ENCODE measurements at places on chromosomes 6 and 20.
A peak's percentile ranks its signal among the peaks of the same experiment; 100 is the strongest.

DNA sequence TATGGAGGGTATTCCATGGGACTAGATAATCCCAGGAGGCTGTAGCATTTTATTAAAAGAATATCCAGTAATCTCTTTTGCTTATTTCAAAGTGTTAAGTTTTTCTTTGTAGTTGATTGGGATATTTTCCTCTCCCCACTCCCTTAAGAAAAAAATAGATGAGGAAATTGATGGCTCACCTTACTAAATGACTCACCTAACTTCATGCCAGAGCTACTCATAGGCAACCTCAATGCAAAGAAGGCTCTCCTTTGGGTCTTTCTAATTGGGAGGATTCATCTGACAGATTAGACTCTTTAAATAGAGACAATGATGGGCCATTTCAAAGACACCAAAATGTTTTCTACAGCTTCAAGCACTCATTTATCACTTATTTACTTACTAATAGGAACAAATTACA is 528.5 kb upstream of the BTBD3 start:
- DNase-seq, result no peak

DNA sequence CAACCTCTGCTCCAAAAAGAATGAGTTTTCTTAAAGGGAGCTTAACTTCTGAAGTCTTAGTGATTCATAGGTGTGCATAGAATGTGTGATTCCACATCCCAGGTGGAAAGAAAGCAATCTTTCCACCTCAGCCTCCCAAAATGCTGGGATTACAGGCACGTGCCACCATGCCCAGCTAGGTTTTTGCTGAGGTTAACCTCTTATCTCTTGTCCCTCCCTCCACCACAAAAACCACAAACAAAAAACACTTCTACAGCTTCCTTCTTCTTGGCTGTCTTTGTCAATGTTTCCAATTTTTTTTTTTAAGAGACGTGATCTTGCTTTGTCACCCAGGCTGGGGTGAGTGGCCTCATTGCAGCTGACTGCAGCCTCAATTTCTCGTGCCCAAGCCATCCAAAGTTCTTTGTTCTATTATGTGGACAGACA is 8.1 kb upstream of the CSE1L start:
- DNase-seq, result no peak

- DNase-seq, result no peak
Observed at GRCh38 chr6:131651782-131652181, 14.7 kb downstream of the ENPP3 start.

GRCh38 chr6:11432091-11432490 is 105.5 kb upstream of the TMEM170B start:
- no peak for DNase-seq

DNA sequence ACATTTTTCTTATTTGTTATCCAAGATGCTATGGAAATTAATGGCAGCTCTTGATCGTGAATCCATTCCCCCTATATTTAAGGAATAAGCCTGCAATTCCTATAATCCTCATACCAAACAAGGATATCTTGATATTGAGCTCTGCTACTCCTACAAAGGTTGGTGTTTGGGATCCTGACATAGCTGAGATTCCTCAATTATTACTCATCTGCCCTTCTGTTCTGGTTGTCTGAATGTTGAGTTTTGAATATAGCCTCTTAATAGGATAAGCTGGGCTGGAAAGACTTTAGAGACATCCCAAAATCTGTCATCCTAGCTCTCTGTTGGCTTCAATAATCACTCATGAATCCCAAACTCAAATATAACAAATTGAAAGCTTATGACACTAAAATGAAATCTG is 49.9 kb downstream of the CLIC5 start:
- DNase-seq, result no peak

- peak; percentile 2 for DNase-seq
Observed at GRCh38 chr6:99905209-99906106, 88.6 kb downstream of the MCHR2 start.

GRCh38 chr20:6212903-6213302 is 90.1 kb upstream of the FERMT1 start:
- DNase-seq, result no peak

- no peak for DNase-seq
Observed at GRCh38 chr6:108502832-108503231, 57.9 kb upstream of the FOXO3 start.

GRCh38 chr6:84346372-84346771 is 118.9 kb upstream of the CEP162 start:
- DNase-seq, result no peak

DNA sequence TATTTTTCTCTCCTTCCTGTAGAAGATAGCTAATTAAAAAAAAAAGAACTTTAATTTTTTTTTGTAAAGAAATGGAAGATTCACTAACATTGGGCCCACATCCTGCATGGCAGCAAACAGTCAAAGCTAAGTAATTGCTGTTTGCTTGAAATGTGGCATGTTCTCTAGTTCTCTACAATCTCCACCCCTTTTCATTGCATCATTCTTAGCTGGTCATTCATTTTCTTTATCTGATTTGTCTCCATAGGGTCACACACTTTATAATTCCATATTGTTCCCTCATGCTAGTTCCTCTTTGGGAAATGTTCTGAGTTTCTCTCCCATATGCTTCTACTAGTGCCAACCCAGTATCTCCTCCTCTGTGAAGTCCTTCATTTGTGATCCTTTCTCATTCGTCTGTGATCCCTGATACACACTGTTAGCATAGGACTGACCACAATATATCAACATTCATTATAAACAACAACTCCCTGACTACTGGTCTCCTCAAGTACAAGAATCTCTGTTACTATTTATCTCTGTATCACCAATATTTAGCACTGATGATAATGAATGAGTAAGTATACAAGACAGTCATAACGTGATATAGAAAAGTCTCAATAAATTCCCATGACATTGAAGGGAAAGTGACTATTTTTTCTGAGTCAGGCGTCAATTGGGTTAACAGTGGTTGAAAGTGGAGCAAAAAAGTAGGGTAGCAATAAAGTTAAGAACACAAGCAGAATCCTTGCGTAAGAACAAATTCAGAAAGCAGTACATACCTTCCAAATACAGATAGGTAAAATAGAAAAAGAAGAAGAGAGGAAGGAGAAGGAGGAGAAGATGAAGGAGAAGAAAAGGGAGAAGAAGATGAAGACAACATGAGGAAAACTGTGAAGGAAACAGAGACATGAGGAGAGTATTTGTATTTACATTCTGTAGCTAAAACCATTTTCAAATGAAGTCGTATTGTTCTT is 33.2 kb upstream of the MYB start:
- DNase-seq, result no peak

- no peak for DNase-seq
Observed at GRCh38 chr6:64012351-64013001, 376.9 kb downstream of the PHF3 start.

Data from NCI-H510A (cell line).